ENCODE measurements at places on chromosomes 1 and 21.
A peak's percentile ranks its signal among the peaks of the same experiment; 100 is the strongest.

GRCh38 chr1:227731696-227732585 lies 3.2 kb downstream of the JMJD4 start:
- DNase-seq = no peak

GRCh38 chr1:184866991-184867788 lies 107.1 kb downstream of the NIBAN1 start:
- DNase-seq = peak; percentile 32

DNA sequence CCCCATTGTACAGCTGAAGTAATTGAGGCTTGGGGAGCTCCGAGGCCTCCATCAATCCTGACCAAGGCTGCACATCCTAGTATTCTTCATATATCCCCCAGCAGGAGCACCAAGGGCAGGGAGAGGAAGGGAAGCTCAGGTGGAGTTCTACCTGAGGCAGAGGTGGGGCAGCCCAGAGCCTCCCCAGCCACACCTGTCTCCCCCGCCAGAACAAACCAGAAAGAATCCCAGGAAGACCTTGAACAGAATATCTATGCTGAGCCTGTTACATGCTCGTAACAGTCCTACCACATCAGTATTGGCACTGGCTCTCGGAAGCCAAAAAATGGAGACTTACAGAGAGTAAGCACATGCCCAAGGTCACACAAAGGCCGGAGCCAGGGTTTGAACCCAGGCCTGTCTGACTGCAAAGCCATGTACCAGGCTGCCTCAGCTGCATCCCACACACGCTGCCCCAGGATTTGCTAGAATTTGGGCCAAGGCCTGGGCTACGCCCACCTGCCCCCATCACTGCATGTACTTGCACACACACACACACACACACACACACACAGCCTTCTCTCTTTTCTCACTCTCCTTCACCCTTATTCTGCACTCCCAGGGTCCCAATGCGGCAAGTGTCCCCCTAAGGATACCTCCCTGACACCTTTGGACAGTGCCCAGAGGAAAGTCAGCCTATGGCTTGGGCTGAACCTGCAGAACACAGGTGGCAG lies 4.5 kb downstream of the E2F2 start:
- DNase-seq = no peak

GRCh38 chr1:228264090-228264829 lies 56.4 kb downstream of the OBSCN start:
- no peak for DNase-seq

GRCh38 chr1:58812468-58812867 lies 28.6 kb upstream of the JUN start:
- DNase-seq = no peak

DNA sequence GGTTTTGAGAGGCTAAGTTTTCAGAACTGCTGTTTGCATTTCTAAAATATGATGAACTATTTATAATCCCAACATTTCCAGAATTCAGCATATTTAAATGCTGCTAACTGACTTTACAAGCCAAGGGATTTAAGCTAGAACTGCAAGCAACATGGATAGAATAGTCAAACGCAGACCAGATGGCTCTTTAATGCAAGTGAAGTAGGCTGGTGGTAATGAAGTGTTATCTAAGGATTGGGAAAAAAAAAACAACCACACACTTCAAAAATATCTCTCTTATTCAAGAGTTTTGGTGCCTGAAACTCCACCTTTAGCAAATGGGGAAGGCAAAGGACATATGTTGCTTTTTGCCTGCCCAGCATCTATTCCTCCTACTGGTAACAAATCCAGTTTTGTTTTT lies 20.9 kb upstream of the SSX2IP start:
- no peak for DNase-seq

- DNase-seq = no peak
These were observed 54.9 kb downstream of the DMRTA2 start for GRCh38 chr1:50368179-50369007.

DNA sequence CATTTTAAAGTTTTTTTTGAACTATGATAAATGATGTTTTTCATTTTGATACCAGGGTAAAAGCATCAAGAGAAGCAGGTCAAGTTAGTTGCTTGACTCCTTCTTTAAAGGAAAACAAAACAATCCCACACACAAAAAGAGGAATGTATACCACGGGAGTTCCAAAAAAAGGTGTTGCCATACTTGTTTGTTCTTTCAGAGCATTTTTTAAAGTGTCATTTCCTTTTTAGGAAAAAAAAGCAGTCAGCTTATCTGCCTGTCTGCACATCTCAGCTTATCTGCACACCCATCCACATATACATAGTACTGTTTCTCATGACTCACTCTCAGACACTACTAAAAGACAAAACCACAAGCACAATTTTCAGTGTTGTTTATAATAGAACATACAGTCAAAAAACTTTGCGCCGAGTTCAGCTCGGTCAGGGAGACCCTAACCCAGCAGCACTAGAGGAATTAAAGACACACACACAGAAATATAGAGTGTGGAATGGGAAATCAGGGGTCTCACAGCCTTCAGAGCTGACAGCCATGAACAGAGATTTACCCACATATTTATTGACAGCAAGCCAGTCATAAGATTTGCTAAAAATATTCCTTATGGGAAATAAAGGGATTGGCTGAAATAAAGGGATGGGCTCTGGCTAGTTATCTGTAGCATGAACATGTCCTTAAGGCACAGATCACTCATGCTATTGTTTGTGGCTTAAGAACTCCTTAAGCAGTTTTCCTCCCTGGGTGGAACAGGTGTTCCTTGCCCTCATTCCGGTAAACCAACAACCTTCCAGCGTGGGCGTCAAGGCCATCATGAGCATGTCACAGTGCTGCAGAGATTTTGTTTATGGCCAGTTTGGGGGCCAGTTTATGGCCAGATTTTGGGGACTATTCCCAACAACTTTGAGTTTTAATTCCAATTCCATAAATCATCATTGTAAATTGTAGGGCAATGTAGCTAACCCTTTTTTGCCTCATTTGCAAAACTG lies 11.4 kb upstream of the MNDA start:
- no peak for DNase-seq

GRCh38 chr21:18354947-18355346 lies 48.6 kb downstream of the TMPRSS15 start:
- DNase-seq = no peak

GRCh38 chr1:19532519-19532918 lies 47.2 kb upstream of the CAPZB start:
- DNase-seq = no peak

GRCh38 chr21:23578027-23578426 lies 2029.3 kb downstream of the MRPL39 start:
- no peak for DNase-seq

DNA sequence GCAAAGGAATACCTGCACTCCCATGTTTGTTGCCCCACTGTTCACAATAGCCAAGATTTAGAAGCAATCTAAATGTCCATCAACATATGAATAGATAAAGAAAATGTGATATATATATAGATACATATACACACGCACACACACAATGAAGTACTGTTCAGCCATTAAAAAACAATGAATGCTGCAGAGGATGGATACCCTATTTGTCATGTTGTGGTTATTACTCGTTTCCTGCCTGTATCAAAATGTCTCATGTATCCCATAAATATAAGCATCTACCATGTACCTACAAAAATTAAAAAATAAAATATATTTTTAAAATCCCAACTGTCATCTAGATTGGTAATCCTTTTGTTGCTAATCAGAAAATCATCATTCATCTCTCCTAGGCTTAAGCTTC lies 634.8 kb upstream of the ADGRL2 start:
- no peak for DNase-seq

GRCh38 chr21:42187976-42188653 lies 30.8 kb upstream of the ABCG1 start:
- peak; percentile 72 for DNase-seq

DNA sequence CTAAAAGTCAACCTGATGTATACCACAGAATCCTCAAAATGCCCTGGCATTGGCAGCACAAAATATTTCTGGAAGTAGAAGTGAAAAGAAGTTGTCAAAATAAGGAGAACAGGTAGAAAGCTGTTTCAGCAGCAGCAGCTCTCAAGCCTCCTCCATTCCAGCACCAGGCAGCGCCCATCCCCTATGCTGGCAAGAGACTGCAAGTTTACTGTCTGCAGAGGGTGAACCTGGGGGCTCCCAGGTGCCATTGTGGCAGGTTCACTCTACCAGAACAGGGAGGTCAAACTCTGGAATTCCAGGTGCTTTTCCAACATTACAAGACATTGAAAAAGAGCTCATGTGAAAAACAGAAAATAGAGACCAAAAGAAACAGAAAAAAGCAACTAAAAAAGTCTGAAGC lies 128.8 kb upstream of the CTTNBP2NL start:
- no peak for DNase-seq

DNA sequence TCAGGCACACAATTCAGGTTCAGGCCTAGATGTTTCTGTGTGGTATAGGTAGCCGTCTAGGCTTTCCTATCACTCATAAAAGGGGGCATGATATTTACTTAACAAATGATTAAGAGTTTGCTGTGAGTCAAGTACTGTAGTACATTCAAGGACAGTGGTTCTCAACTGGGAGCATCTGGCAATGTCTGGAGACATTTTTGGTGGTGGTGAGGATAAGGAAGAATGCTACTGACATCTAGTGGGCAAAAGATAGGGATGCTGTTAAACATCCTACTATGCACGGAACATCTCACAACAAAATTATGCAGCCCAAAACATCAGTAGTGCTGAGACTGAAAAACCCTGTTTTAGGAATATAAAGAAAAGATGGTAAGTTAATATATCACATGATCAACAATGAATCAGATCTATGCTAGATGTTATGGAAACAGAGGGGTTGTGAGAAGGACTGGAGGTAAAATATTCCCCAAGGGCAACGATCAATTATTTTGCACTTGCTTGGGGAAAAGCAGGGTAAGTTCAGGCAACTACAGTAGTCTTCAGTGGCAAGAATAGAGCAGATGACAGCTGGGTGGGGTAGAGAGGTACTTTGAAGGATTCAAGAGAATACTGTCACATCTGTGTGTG lies 4.9 kb downstream of the DNTTIP2 start:
- no peak for DNase-seq

DNA sequence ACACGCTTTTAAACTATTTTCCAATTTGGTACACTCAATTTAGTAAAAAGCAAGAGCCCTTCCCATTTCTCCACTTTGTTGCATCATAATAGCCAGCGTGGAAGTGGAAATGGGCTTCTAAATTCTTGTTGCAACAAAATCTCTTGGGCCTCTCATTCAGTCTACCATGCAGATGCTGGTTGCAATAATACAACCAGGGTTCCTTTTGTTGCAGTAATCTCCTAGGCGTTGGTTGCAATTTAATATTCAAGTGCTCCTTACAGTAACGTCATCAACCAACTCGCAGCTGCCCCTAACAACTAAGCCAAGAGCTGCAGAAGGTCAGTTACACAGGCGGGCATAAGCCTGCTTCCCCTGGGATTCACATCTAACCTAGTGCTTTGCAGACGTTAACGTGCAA lies 2.7 kb upstream of the HDGF start:
- no peak for DNase-seq

DNA sequence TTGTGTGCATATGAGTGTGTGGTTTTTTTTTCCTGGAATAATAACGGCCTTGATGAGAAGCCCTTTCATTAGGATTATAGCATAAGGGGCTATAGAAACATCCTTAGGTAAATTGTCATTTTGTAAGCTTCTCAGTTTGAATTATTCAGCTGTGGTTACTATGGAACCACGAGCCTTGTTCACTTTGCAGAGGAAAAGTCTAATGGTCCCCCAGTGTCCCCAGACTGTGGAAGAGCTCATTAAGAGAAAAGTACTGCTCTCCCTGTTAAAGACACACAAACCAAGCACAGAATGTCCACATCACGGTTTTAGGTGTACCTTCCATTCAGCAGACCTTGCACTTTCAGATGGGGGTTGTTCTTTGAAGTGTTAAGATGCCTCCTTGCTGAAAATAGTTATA lies 199.3 kb upstream of the DEPDC1 start:
- DNase-seq = no peak

DNA sequence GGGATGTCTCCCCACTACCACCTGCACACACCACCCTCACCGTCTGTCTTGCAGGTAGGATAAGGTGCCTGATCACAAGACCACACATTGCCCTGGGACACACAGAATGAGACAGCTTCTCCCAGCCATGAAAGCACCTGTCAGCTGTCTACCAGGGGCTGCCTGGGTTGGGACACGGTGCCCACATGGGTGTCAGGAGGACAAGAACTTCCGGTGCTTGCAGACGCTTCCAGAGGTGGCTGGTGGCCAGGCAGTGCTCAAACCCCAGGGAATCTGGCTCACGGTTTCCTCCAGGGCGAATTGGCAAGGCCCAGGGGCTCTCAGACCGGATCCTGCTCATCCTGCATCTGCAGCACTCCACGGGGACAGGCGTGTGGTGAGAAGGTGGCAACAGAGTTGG lies 182.6 kb upstream of the ARHGEF16 start:
- DNase-seq = no peak

DNA sequence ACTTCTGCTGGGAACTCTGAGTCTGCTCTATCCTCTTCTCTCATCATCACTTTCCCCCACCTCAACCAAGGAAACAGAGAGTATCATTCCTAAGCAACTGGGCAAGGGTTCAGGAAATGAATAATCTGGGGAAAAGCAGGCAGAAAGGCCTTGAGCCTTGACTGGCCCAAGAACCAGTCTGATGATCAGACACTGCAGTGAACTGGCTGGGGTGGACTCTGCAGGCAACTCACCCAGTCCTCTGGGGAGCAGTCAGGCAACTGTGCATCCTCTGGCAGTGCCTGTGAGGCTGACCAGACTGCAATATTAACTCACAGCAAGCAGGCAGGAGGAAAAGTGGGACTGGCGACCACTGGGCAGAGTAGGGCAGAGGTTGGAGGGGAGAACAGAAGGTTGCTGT lies 991 bp downstream of the ANKRD35 start:
- DNase-seq = no peak

DNA sequence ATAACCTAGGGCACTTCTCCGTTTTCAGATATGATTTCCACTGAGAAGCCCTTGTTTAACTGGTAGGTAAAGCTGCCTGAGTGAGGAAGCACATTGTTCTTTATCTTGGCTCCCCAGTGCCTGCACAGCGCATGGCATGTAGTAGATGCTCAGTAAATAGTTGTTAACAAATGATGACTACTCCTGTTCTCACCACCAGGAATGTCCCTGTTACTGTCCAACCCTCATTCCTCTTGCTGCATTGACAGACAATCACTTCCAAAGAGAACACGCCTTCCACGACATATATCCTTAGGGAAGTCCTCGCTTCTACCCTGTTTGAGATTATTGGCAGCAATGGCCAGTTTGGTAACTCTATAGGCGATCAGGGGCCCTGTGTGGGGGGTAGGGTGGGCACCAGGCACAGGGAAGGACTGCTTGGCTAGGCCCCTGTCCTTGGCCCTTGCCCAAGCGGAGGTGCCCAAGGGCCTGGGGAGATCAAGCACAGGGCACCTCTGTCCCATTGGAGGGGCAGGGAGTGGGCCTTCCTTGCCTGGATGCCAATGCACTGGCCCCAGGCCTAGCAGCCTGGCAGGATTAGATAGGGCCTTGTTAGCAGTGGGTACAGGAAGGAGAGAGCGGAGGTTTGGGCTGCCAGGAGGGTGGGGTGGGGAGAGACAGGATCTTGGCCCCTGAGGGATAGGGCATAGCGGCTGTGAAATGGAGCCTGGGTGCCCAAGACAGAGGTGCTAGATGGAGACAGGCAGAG lies 10.2 kb downstream of the NES start:
- no peak for DNase-seq

- peak; percentile 26 for DNase-seq
These were observed 1.1 kb downstream of the WARS2 start for GRCh38 chr1:119139403-119139802.

- no peak for DNase-seq
These were observed 76.3 kb downstream of the UCK2 start for GRCh38 chr1:165903672-165904071.

Measured in stimulated activated CD8-positive, alpha-beta memory T cell treated with anti-CD3 and anti-CD28 coated beads, Interleukin-7, amount 100 ng/mL, for 4 hours (primary cell).